Activated T-helper 1 cell treated with anti-CD3 and anti-CD28 coated beads, Interleukin-12 subunit alpha, Interleukin-12 subunit beta, Interleukin-2, Interleukin-4 antibody, amounts not matched to agents 30 ng/mL and 10 ng/mL and 1 ng/mL, durations not matched to agents 14 hours and 24 hours and 36 hours (primary cell): ENCODE measurements at places on chromosomes 7 and 10. TPM values are rescaled to one million over a fixed set of nuclear protein-coding genes. Genes with fewer than 3 reads are reported as not detected.

Gene CALY
- total RNA-seq: not detected in 2 replicates

GRCh38 chr10:47290338-47290737, 9.7 kb upstream of the GDF10 start:
- H3K27ac ChIP-seq: no peak overlapping the region
- no peaks in the 10 kb centered on the region for H3K36me3 ChIP-seq
- no peak overlapping the region for H3K4me3 ChIP-seq
- peaks cover 10% of the 10 kb centered on the region for H3K27me3 ChIP-seq

- peaks cover 31% of the 10 kb centered on the region for H3K4me1 ChIP-seq
- no peaks in the 10 kb centered on the region for H3K27me3 ChIP-seq
- no peak overlapping the region for H3K4me3 ChIP-seq
These were observed 8.9 kb downstream of the TMEM248 start for GRCh38 chr7:66929935-66930334.

GRCh38 chr10:113368666-113369364, 184.0 kb upstream of the HABP2 start:
- no peaks in the 10 kb centered on the region for H3K36me3 ChIP-seq
- peaks cover 3% of the 10 kb centered on the region for H3K27me3 ChIP-seq
- H3K27ac ChIP-seq: no peak overlapping the region
- no peak overlapping the region for H3K4me3 ChIP-seq

DNA sequence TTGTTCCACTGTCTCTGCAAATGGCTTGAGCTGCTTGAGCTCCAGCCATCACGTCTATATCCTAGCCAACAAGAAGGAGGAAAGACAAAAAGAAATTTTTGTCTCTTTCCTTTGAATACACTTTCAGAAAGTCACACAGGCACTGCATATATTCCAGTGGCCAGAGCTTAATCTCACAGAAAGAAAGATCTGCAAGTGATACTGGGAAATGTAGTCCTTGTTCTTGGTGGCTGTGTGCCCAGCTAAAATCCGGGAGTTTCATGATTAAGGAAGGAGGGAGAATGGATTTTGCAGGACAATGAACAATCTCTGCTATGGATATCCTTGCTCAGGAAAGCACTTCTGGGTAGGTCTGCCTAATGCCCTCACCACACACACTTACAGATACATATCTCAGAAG, 19.5 kb upstream of the DLG5 start:
- no peak overlapping the region for H3K27ac ChIP-seq
- peaks cover 7% of the 10 kb centered on the region for H3K27me3 ChIP-seq
- H3K4me1 ChIP-seq: no peaks in the 10 kb centered on the region
- no peak for DNase-seq
- H3K4me3 ChIP-seq: no peak overlapping the region

Gene FEZF1
- not detected in 2 replicates for total RNA-seq

Gene CFAP70
- total RNA-seq: 0.26 and 0.34 TPM in 2 replicates

GRCh38 chr7:70410134-70410750, 721.7 kb upstream of the GALNT17 start:
- no peaks in the 10 kb centered on the region for H3K36me3 ChIP-seq
- H3K4me3 ChIP-seq: no peak overlapping the region
- no peaks in the 10 kb centered on the region for H3K4me1 ChIP-seq
- no peak for DNase-seq

DNA sequence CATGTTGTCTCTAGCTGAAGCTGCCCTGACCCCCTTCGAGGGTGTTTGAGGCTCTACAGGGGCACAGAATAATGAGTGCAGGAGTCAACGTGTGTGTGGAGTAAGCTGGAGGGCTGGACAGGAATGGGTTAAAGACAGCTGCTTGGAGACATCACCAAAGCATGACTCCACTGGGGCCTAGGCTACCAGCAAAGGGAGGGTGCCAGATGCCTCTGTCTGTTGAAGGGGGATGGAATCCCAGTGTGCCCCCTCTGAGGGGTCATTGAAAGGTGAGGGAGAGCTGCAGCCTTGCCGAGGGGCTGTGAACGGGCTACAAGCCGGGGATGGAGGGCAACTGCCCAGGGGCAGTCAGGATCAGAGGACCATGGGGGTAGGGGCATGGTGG, 51.7 kb upstream of the PODXL start:
- H3K4me3 ChIP-seq: no peak overlapping the region
- no peak for DNase-seq
- H3K36me3 ChIP-seq: no peaks in the 10 kb centered on the region
- no peak overlapping the region for H3K27ac ChIP-seq
- H3K27me3 ChIP-seq: peaks cover 23% of the 10 kb centered on the region

DNA sequence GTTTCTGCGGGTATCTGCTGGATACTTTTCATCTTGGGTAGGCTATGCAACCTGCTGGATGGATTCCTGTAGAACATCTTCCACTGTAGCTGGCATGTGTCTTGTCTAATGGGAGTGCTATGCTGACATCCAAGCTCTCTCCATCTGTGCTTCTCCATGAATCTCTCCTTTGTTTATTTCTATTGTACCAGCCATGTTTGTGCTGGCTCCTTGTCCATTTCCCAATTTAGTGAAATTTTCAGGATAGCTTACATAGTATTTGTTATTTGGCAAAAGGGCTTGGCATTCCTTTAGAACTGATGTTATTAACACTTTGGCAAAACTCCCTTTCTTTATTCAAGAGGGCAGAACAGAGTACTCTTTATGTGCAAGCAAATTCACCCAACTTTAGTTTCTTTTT, 198.0 kb downstream of the CSTF2T start:
- no peak overlapping the region for H3K4me3 ChIP-seq
- DNase-seq: no peak
- no peaks in the 10 kb centered on the region for H3K4me1 ChIP-seq
- H3K27me3 ChIP-seq: no peaks in the 10 kb centered on the region
- no peaks in the 10 kb centered on the region for H3K36me3 ChIP-seq

DNA sequence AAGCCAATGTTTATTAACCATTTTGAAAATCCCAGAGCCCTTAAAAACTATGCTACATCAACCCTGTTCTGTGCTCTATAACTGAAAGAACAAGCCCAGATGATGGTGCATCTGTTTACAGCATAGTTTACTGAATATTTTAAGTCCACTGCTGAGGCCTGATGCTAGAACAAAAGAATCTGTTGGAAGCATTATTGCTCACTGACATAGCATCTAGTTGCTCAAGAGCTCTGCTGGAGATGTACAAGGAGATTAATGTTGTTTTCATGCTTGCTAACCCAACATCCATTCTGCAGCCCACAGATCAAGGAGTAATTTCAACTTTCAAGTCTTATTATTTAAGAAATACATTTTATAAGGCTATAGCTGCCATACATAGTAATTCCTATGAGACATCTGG, 181.3 kb upstream of the FEZF1 start:
- DNase-seq: no peak
- H3K27ac ChIP-seq: no peak overlapping the region
- H3K36me3 ChIP-seq: no peaks in the 10 kb centered on the region
- H3K4me3 ChIP-seq: no peak overlapping the region
- H3K4me1 ChIP-seq: no peaks in the 10 kb centered on the region

Gene MMRN2
- not detected in 2 replicates for total RNA-seq

GRCh38 chr7:51356849-51357516, 40.4 kb upstream of the COBL start:
- no peaks in the 10 kb centered on the region for H3K27me3 ChIP-seq
- H3K27ac ChIP-seq: no peak overlapping the region
- no peak overlapping the region for H3K4me3 ChIP-seq
- H3K4me1 ChIP-seq: no peaks in the 10 kb centered on the region
- H3K36me3 ChIP-seq: no peaks in the 10 kb centered on the region
- no peak for DNase-seq

- H3K4me3 ChIP-seq: no peak overlapping the region
- no peak for DNase-seq
- no peaks in the 10 kb centered on the region for H3K4me1 ChIP-seq
- H3K27me3 ChIP-seq: peaks cover 16% of the 10 kb centered on the region
- no peaks in the 10 kb centered on the region for H3K36me3 ChIP-seq
These were observed 1.2 kb downstream of the SORCS1 start for GRCh38 chr10:107163076-107163855.

- H3K27ac ChIP-seq: no peak overlapping the region
- no peak overlapping the region for H3K4me3 ChIP-seq
- no peaks in the 10 kb centered on the region for H3K4me1 ChIP-seq
- peaks cover 36% of the 10 kb centered on the region for H3K36me3 ChIP-seq
- no peak for DNase-seq
- no peaks in the 10 kb centered on the region for H3K27me3 ChIP-seq
These were observed 17.0 kb downstream of the IL15RA start for GRCh38 chr10:5960070-5960972.

Gene RNLS
- 2.0 and 2.5 TPM in 2 replicates for total RNA-seq

Gene ASZ1
- total RNA-seq: not detected in 2 replicates

Gene ACTR3C
- 8.2 and 9.8 TPM in 2 replicates for total RNA-seq

GRCh38 chr10:124249812-124250432, 156.5 kb upstream of the CHST15 start:
- H3K4me1 ChIP-seq: no peaks in the 10 kb centered on the region
- DNase-seq: no peak
- H3K27me3 ChIP-seq: peaks cover 2% of the 10 kb centered on the region
- H3K27ac ChIP-seq: no peak overlapping the region

Gene MUC12
- 0.44 and 0.81 TPM in 2 replicates for total RNA-seq

Gene EVX1
- not detected in 2 replicates for total RNA-seq

- no peak overlapping the region for H3K4me3 ChIP-seq
- peaks cover 47% of the 10 kb centered on the region for H3K4me1 ChIP-seq
- H3K27ac ChIP-seq: no peak overlapping the region
- DNase-seq: no peak
- H3K27me3 ChIP-seq: no peaks in the 10 kb centered on the region
- H3K36me3 ChIP-seq: peaks cover 4% of the 10 kb centered on the region
These were observed 2.5 kb downstream of the SLC25A13 start for GRCh38 chr7:96319439-96319838.

Gene DRGX
- not detected in 2 replicates for total RNA-seq

Gene BEND7
- total RNA-seq: not detected in 2 replicates
